CD8-positive, alpha-beta T cell (primary cell): ENCODE measurements at places on chromosomes 6 and 20. TPM values are rescaled to one million over a fixed set of nuclear protein-coding genes. Genes with fewer than 3 reads are reported as not detected.

The PPIL6 gene
- 1.3 TPM for total RNA-seq

The JPH2 gene
- not detected for total RNA-seq

The NCOA7 gene
- 28.6 TPM for total RNA-seq

The SPATS1 gene
- not detected for total RNA-seq

The APOM gene
- 5.7 TPM for total RNA-seq

The ZCCHC3 gene
- total RNA-seq: 21.8 TPM

The MUC21 gene
- not detected for total RNA-seq

The DYNLT2 gene
- 3.6 TPM for total RNA-seq

The ETV7 gene
- 0.30 TPM for total RNA-seq

The PAK5 gene
- not detected for total RNA-seq

The ANKRD66 gene
- total RNA-seq: not detected

The BCAS1 gene
- not detected for total RNA-seq

The ULBP1 gene
- total RNA-seq: 0.41 TPM

The OOEP gene
- total RNA-seq: not detected

The ABHD16B gene
- not detected for total RNA-seq

The PTPRT gene
- total RNA-seq: not detected

The TTLL9 gene
- not detected for total RNA-seq

The MCCD1 gene
- not detected for total RNA-seq

The NRN1 gene
- 0.57 TPM for total RNA-seq

The LATS1 gene
- 37.2 TPM for total RNA-seq

The SASH1 gene
- not detected for total RNA-seq

The CST2 gene
- not detected for total RNA-seq
